ENCODE measurements at places on chromosomes 2 and 18. TPM values are rescaled to one million over a fixed set of nuclear protein-coding genes. Genes with fewer than 3 reads are reported as not detected.

Gene ZNF385B
- 1.1 TPM for total RNA-seq

Gene ESPNL
- 0.12 TPM for total RNA-seq

Gene HOXD4
- 37.0 TPM for total RNA-seq

GRCh38 chr2:31269087-31269486, 35.1 kb downstream of the EHD3 start:
- peaks cover 10% of the 10 kb centered on the region for H3K36me3 ChIP-seq
- no peak overlapping the region for H3K27ac ChIP-seq

DNA sequence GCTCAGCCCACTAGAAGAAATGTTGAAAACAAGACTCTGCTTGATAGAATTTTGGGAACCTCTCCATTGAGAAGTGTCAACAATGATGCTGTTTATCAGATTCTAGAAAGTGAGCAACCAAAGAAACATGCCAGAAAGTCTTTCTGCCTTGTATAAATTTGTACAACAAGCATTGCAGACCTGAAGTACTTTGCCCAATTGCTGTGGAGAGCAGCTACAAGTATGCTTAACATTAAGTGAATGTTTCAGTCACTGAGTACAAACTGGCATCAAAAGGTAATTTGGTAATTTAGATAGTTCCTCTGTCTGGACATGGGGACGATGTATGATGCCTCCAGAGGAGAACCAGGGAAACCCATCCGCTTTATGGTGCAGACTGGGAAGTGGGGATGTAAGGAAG, 33.4 kb upstream of the SKA1 start:
- H3K36me3 ChIP-seq: no peaks in the 10 kb centered on the region
- no peak overlapping the region for H3K4me3 ChIP-seq
- no peaks in the 10 kb centered on the region for H3K4me1 ChIP-seq
- no peak for DNase-seq
- no peak overlapping the region for H3K27ac ChIP-seq

GRCh38 chr2:50221106-50221505, 810.8 kb downstream of the NRXN1 start:
- no peaks in the 10 kb centered on the region for H3K36me3 ChIP-seq
- no peaks in the 10 kb centered on the region for H3K27me3 ChIP-seq
- no peak overlapping the region for H3K4me3 ChIP-seq
- no peak for DNase-seq
- H3K4me1 ChIP-seq: no peaks in the 10 kb centered on the region

- DNase-seq: no peak
- H3K36me3 ChIP-seq: no peaks in the 10 kb centered on the region
- H3K4me3 ChIP-seq: no peak overlapping the region
- no peak overlapping the region for H3K27ac ChIP-seq
- no peaks in the 10 kb centered on the region for H3K4me1 ChIP-seq
- peaks cover 11% of the 10 kb centered on the region for H3K27me3 ChIP-seq
These were observed 6.4 kb upstream of the PTPN4 start for GRCh38 chr2:119753041-119753929.

DNA sequence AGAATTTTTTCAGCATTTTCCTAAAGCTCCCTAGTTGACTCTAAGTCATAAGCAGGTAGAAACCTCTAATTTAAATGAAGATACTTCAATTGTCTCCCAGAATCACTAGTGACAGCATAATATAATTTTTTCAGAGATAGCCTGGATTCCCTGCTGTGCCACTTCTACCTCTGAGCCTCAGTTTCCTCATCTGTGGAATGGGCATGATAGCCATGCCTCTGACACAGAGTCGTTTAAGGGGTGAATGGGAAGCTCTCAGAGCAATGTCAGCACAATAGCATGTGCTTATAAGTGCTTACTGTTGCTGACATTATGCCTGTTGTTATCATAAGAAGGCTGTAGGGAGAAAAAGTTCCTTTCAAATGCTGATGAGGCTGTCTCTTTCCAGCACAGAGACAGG, 48.0 kb downstream of the SFXN5 start:
- H3K4me1 ChIP-seq: peaks cover 5% of the 10 kb centered on the region
- peaks cover 11% of the 10 kb centered on the region for H3K36me3 ChIP-seq
- H3K4me3 ChIP-seq: no peak overlapping the region
- DNase-seq: no peak
- no peaks in the 10 kb centered on the region for H3K27me3 ChIP-seq

DNA sequence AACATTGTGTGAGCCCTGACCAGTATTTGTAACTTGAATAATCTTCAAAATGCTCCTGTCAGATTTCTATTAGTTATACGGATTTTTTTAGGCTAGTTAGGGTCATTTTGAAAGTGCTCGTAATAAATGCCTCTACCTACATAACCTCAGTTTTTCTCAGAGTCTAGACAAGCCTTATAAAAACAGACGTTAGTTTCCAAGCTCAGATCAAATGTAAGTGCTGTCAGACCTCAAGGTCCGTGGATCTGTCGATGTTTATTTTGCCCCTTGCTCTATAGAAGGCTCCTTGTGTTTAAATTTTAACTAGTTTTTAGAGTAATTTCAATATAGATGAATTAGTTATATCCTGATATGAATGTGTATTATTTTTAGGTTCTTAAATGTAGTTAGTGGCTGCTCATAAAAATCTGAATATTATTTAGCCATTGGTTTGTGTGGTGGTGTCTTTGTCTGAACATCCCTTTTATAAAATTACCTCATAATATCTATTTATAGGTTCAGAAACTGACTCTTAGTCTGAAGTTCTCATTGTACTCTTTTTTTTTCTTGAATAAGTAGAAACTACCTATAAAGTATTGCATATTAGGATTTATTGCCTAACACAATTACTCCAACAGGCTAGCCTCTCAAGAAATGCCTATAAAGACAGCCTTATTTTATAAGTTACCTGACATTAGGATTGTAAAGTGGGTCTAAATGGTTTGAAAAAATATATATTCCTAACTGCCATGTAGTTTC, 71.1 kb downstream of the MTA3 start:
- no peaks in the 10 kb centered on the region for H3K27me3 ChIP-seq
- no peak overlapping the region for H3K27ac ChIP-seq
- peaks cover 5% of the 10 kb centered on the region for H3K36me3 ChIP-seq
- H3K4me1 ChIP-seq: peaks cover 6% of the 10 kb centered on the region

DNA sequence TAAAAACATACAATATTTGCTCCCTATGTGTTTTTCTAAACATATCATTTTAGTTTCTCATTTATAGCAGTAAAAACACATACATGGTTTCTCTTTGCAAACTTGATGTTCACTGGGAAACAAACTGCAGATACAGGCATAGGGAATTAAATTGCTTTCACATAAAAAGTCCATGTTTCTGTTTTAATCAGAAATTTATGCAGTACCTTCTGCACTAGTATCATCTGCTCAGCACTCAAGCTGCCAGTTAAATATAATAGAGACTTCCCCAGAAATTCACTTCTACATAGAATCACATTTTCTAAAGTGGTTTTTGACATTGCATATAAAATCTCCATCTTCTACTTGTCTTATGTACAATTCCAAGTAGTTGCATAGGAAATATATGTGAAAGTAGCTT, 1107.3 kb upstream of the NRXN1 start:
- no peaks in the 10 kb centered on the region for H3K36me3 ChIP-seq
- H3K27ac ChIP-seq: no peak overlapping the region
- no peaks in the 10 kb centered on the region for H3K4me1 ChIP-seq
- H3K4me3 ChIP-seq: no peak overlapping the region
- DNase-seq: no peak
- H3K27me3 ChIP-seq: no peaks in the 10 kb centered on the region

- no peaks in the 10 kb centered on the region for H3K36me3 ChIP-seq
- H3K27me3 ChIP-seq: peaks cover 3% of the 10 kb centered on the region
- H3K27ac ChIP-seq: no peak overlapping the region
- no peak overlapping the region for H3K4me3 ChIP-seq
- no peaks in the 10 kb centered on the region for H3K4me1 ChIP-seq
These were observed 128.0 kb upstream of the GYPC start for GRCh38 chr2:126527836-126528490.

- DNase-seq: no peak
- no peak overlapping the region for H3K4me3 ChIP-seq
- H3K27ac ChIP-seq: no peak overlapping the region
- no peaks in the 10 kb centered on the region for H3K36me3 ChIP-seq
- H3K4me1 ChIP-seq: peaks cover 10% of the 10 kb centered on the region
These were observed 356.3 kb downstream of the SATB2 start for GRCh38 chr2:199101487-199101886.

- H3K27me3 ChIP-seq: no peaks in the 10 kb centered on the region
- H3K4me3 ChIP-seq: no peak overlapping the region
- DNase-seq: no peak
- H3K4me1 ChIP-seq: peaks cover 3% of the 10 kb centered on the region
These were observed 330.5 kb upstream of the TCF4 start for GRCh38 chr18:55918444-55918843.

GRCh38 chr18:32049393-32050171, 31.0 kb downstream of the RNF125 start:
- no peaks in the 10 kb centered on the region for H3K36me3 ChIP-seq
- no peak overlapping the region for H3K4me3 ChIP-seq
- peak overlapping the region; percentile 53 for H3K27ac ChIP-seq
- H3K27me3 ChIP-seq: no peaks in the 10 kb centered on the region
- DNase-seq: no peak
- peaks cover 5% of the 10 kb centered on the region for H3K4me1 ChIP-seq

DNA sequence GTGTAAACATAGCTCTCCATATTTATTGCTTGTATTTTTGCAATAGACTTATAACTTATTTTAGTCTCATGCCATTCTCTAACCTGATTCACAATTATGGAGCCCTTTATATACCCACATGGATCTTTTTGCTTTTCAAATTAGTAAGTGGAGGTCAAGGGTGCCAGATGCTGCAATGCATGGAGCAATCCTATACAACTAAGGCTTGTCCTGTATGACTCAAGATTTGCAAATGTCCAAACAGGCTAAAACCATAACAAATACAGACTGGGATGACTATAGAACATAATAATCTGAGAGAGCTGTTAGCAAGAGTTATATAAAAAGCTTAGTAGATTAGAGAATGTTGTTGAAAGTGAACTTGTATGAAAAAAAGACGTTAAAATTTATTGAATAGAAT, 690.4 kb upstream of the NRXN1 start:
- no peak for DNase-seq
- H3K27ac ChIP-seq: no peak overlapping the region
- no peaks in the 10 kb centered on the region for H3K36me3 ChIP-seq
- no peak overlapping the region for H3K4me3 ChIP-seq
- H3K27me3 ChIP-seq: no peaks in the 10 kb centered on the region

DNA sequence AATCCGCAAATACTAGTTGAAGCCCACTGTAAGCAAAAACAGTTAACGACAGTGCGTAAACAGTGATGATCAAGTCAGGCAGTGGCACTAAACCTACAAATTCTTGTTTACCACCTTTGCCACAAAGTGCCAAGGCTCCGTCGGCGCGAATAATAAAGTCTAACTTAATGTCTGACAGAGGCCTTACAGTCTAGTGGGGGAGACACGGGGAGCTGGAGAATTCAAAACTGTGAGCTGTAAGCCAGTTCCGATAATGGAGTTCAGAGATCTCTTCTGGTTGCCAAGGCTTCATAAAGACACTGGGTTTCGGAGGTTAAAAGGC, 284 bp upstream of the EXOC6B start:
- H3K4me1 ChIP-seq: peaks cover 16% of the 10 kb centered on the region
- H3K36me3 ChIP-seq: peaks cover 9% of the 10 kb centered on the region
- no peaks in the 10 kb centered on the region for H3K27me3 ChIP-seq
- peak overlapping the region; percentile 93 for H3K4me3 ChIP-seq

- H3K27ac ChIP-seq: no peak overlapping the region
- no peak overlapping the region for H3K4me3 ChIP-seq
- no peaks in the 10 kb centered on the region for H3K36me3 ChIP-seq
These were observed 226.2 kb downstream of the PIEZO2 start for GRCh38 chr18:10923141-10923540.

GRCh38 chr2:171346723-171347557, 86.8 kb downstream of the METTL8 start:
- no peak overlapping the region for H3K27ac ChIP-seq
- H3K4me1 ChIP-seq: no peaks in the 10 kb centered on the region
- peaks cover 3% of the 10 kb centered on the region for H3K36me3 ChIP-seq
- no peaks in the 10 kb centered on the region for H3K27me3 ChIP-seq
- no peak overlapping the region for H3K4me3 ChIP-seq
- no peak for DNase-seq

DNA sequence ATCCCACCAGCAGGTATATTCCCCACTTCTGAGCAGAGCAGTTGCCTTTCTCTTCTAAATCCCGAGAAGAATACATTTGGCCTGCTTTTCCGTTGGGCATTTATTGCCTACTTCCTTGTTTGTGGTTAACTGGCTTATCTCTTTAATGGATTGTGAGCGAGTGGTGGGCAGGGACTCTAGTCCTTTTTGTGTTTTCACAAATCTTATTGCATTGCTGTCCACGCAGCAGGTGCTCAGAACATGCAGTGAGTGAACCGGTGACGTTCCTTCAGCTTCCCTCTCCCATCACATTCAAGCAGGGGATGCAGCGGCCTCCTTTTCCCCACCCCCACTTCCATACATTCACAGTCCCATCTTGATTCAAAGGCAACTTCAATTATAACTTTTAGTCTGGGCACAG, 28.9 kb upstream of the GAREM2 start:
- H3K27me3 ChIP-seq: peaks cover 9% of the 10 kb centered on the region
- H3K4me1 ChIP-seq: peaks cover 5% of the 10 kb centered on the region

DNA sequence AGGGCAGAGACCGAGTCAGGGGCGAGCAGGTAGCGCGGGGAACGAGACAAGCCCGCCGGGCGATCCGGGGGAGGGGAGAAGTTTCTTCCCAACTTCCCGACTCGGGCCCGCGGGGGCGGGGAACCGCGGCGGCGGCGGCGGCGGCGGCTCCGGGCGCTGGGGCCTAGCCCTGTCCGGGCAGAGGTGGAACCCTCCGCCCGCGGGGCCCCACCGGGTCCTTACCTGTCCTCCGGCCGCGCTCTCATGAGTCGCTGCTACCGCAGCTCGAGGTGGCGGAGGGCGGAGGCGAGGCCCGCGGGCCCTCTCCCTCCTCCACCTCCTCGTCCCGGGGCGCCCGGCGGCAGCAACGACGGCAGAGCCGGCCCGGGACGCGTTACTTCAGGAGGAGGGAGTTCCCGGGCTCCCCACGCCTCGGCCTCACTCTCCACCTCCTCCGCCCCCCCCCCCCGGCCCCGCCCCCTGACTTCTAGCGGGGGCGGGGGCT, at the start of gene YES1:
Gene YES1, minus strand, starts transcription at position 351 of the 484 bp plus-strand sequence. CDS start 55,415 bp downstream, outside the sequence.
- H3K36me3 ChIP-seq: no peaks in the 10 kb centered on the region
- peak within 1 kb of the TSS; percentile 99 for H3K27ac ChIP-seq
- H3K4me1 ChIP-seq: peaks cover 33% of the 10 kb centered on the region
- DNase-seq: peak; percentile 74

GRCh38 chr18:48313792-48314191, 95.4 kb downstream of the ZBTB7C start:
- no peak for DNase-seq
- H3K27ac ChIP-seq: no peak overlapping the region
- no peaks in the 10 kb centered on the region for H3K36me3 ChIP-seq
- no peaks in the 10 kb centered on the region for H3K4me1 ChIP-seq
- no peak overlapping the region for H3K4me3 ChIP-seq
- H3K27me3 ChIP-seq: no peaks in the 10 kb centered on the region

- no peaks in the 10 kb centered on the region for H3K4me1 ChIP-seq
- peaks cover 15% of the 10 kb centered on the region for H3K27me3 ChIP-seq
- H3K36me3 ChIP-seq: no peaks in the 10 kb centered on the region
- no peak overlapping the region for H3K27ac ChIP-seq
These were observed 60.5 kb upstream of the ZNG1B start for GRCh38 chr2:113376913-113377445.

- no peak for DNase-seq
- no peak overlapping the region for H3K4me3 ChIP-seq
- H3K27ac ChIP-seq: no peak overlapping the region
These were observed 65.5 kb upstream of the PMAIP1 start for GRCh38 chr18:59834267-59834666.

- H3K4me1 ChIP-seq: peaks cover 4% of the 10 kb centered on the region
- no peaks in the 10 kb centered on the region for H3K27me3 ChIP-seq
- H3K4me3 ChIP-seq: no peak overlapping the region
- H3K27ac ChIP-seq: no peak overlapping the region
- no peak for DNase-seq
- H3K36me3 ChIP-seq: no peaks in the 10 kb centered on the region
These were observed 2.5 kb upstream of the PDCL3 start for GRCh38 chr2:100560216-100560830.

Measured in type B pancreatic cell (in vitro differentiated cells).